ENCODE measurements at places on chromosomes 4 and X.

GRCh38 chrX:135191838-135192237 lies 20.6 kb upstream of the CT55 start:
- no peak for DNase-seq

- DNase-seq = peak; percentile 59
These were observed 39.3 kb downstream of the SLAIN2 start for GRCh38 chr4:48380583-48381167.

- DNase-seq = no peak
These were observed 18.8 kb upstream of the CLDN34 start for GRCh38 chrX:9948406-9948805.

DNA sequence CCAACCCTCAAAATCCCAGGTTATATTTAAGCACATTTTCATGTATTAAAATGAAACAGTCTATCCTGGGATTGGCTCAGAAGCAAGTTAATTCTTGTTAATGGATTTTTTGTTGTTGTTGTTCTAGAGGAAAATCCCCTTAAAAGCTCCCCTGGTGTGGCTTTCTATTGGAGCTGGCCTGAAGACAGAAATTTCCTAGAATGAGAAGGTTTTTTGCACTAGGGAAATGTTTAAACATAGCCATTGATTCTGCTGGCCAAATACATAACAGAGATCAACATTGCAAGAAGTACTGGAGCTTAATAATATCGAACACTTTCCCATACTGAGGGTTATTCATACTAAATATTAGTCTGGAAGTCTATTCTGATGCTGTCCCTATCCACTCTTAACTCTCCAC lies 148.8 kb upstream of the PCDH18 start:
- no peak for DNase-seq

- DNase-seq = peak; percentile 63
These were observed 685 bp upstream of the MORF4L2 start for GRCh38 chrX:103687073-103687695.

DNA sequence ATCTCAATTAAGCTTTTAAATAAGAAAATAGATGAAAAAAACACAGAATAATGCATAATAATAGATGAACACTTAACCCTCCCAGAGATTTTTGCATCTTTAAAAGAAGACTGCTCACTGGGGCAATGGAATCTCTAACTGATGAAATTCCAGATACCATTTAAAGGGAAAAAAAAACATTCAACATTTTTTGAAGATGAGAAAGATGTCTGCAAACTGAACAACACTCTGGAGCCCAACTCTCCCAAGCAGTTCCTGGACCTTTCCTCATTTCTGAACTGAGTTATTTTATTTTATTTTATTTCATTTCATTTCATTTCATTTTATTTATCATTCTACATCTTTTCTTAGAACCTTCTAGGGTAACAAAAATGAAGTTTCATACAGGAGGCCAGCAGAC lies 90.7 kb downstream of the CORIN start:
- DNase-seq = no peak

DNA sequence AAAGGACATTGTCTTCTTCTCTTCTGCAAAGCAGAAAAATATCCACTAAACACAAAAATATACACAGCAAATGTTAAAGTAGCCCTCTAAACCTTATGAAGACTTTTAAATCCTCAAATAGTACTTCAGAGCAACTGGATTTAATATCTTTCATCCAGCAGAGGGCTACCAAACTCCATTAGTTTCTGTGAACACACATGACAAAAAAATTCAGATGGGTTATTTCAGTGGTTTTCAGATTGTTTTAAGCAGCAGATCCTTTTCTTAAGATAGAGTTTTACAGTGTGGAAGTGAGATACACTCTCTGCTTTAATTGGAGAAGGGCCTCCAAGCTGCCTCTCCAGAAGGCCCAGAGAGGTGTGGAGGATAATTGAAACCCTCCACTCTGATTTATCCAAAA lies 56.7 kb downstream of the ANK2 start:
- no peak for DNase-seq

DNA sequence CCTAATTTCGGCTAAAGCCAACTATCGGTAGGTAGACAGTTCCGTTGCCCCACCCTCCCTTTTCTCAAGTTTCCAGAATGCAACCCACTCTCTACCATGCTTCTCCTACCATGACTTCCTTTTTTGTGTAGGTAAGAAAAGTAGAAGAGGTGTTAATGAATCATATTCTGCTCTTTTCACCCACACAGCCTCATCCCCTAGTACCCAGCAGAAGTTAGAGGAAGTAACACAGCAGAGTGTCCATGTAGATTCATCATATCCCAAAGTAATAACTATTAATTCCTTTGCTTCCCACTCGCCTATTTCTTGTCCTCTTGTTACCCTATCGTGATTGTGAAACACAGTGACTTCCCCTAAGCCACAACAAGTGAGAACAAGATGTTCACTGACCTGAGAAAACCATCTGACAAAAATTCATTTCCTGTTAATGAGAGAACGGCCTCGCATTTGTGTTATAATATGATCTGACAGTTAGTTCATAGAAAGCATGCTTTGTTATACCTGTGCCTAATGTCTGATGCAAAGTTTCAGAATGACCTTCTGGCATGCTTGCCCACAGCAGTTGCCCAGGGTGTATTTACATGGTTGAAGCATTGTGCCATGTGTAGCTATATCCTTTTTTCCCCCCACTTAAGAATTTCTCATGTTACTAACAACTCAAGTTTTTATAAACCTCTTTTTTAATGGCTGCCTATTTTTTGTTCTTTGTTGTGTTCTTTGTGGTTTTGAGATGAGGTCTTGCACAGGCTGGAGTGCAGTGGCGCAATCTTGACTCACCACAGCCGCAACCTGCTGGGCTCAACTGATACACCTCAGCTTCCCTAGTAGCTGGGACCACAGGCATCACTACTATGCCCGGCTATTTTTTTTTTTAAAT lies 185.6 kb downstream of the RAP1GDS1 start:
- peak; percentile 55 for DNase-seq

- DNase-seq = no peak
These were observed 19.5 kb downstream of the ZNF275 start for GRCh38 chrX:153353416-153353815.
